ENCODE measurements at places on chromosomes 3 and 15. TPM values are rescaled to one million over a fixed set of nuclear protein-coding genes. Genes with fewer than 3 reads are reported as not detected.
A peak's percentile ranks its signal among the peaks of the same experiment; 100 is the strongest.

INSYN1 gene
- 2.8 TPM for total RNA-seq

- DNase-seq = no peak
- H3K4me1 ChIP-seq = no peaks in the 10 kb centered on the region
- H3K27me3 ChIP-seq = no peaks in the 10 kb centered on the region
Observed at GRCh38 chr3:178947738-178948137, 123.9 kb downstream of the ZMAT3 start.

GRCh38 chr3:12470111-12470510 is 14.2 kb upstream of the TSEN2 start:
- H3K4me3 ChIP-seq = no peak overlapping the region
- no peaks in the 10 kb centered on the region for H3K27me3 ChIP-seq
- no peaks in the 10 kb centered on the region for H3K36me3 ChIP-seq

GRCh38 chr3:33879540-33879939 is 81.1 kb downstream of the PDCD6IP start:
- H3K27ac ChIP-seq = no peak overlapping the region
- H3K36me3 ChIP-seq = no peaks in the 10 kb centered on the region
- peaks cover 4% of the 10 kb centered on the region for H3K4me1 ChIP-seq
- no peak overlapping the region for H3K4me3 ChIP-seq

DNA sequence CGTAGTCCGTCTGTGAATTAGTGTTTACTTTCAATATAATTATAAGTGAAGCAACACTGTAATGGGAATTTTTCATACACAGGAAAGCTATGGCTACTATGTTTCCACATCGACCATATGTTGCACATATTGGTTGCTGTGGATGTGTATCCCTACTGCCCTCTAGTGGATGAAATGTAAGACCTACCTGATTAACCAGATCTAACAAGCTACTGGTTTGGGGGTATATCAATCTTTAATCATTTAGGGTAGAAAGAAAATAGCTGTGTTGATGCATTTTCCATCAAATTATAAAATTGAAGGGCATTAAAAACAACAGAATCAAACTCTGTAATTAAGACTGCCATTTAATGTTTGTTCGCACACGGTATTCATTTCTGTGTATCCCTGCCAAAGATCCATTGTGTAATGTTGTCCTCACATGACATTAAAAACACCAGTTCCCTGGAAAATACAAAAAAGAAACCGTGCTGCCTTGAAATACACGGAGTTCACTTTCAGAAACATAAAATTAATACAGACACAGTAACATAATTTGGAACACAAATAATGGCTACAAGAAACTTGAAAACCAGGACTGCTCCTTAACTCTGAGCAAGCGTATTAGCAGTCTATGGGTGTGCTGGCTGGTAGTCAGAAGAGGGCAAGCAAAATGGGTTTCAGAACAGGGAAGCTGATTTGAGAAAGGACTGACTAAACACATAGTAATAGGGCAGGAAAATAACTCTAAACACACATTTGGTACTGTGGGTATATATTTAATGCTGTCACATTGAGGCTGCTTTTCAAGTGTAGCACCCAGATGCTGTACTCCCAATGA is 125.1 kb downstream of the TIGIT start:
- peak overlapping the region; percentile 3 for H3K27ac ChIP-seq
- peaks cover 8% of the 10 kb centered on the region for H3K4me1 ChIP-seq
- peak; percentile 89 for DNase-seq
- H3K36me3 ChIP-seq = no peaks in the 10 kb centered on the region
- H3K27me3 ChIP-seq = no peaks in the 10 kb centered on the region
- H3K4me3 ChIP-seq = no peak overlapping the region

DNA sequence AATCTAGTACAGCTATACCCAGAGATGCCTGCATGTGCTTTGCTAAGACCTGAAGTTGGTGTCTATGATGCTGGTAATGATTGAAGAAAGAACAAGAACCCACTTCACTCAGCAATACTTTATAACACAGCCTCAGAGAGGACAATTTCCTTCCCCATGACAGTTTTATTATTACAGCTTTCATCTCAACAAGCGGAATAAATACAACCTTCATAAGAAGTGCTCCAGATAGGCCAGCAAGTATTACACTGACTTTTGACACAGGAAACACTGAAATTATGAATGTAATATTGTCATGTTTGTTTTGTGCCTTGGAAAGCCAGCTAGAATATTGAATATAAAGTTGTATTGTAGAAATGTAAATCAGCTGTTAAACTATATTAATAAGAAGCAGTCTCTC is 557.4 kb upstream of the ARPP21 start:
- H3K4me1 ChIP-seq = no peaks in the 10 kb centered on the region
- no peak overlapping the region for H3K4me3 ChIP-seq
- H3K36me3 ChIP-seq = no peaks in the 10 kb centered on the region
- no peak overlapping the region for H3K27ac ChIP-seq

GRCh38 chr3:174122411-174122810 is 724.9 kb downstream of the NLGN1 start:
- H3K27ac ChIP-seq = no peak overlapping the region
- no peak overlapping the region for H3K4me3 ChIP-seq
- no peaks in the 10 kb centered on the region for H3K36me3 ChIP-seq
- H3K4me1 ChIP-seq = no peaks in the 10 kb centered on the region
- H3K27me3 ChIP-seq = no peaks in the 10 kb centered on the region

- H3K4me3 ChIP-seq = no peak overlapping the region
- H3K27ac ChIP-seq = no peak overlapping the region
- H3K4me1 ChIP-seq = no peaks in the 10 kb centered on the region
- no peaks in the 10 kb centered on the region for H3K36me3 ChIP-seq
- no peaks in the 10 kb centered on the region for H3K27me3 ChIP-seq
Observed at GRCh38 chr3:69524816-69525215, 138.9 kb upstream of the FRMD4B start.

DNA sequence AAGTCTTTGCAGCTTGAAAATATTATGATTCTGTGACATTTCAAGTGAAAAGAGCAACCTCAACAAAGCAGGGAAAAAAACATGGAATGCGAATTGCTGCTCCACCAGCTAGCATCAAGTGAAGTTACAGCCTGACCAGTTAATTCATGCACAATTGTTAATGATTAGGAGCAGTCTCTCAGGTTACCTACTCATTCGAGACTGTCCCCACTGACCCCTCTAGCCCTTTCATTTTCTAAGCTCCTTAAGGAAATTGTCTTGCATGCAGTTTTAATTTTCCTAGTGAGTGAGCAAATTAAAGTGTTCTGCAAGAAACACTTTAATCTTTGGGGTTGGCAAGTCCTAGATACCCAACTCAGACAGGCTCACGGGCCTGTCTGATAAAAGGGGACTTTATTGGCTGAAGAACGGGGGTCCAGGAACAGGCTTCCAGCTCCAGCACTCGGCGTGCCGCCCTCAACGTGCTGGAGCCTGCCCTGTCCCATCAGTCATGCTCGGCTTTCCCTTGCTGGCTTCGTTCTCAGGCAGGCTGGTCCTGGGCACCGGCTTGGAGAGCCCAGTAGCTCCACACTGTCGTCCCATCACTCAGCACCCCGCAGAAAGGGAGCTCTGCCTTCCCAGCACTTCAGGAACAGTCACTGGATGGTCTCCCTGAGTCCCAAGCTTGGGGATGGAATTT is 18.3 kb downstream of the PODXL2 start:
- no peak for DNase-seq
- no peaks in the 10 kb centered on the region for H3K36me3 ChIP-seq
- no peak overlapping the region for H3K4me3 ChIP-seq

Measured in left lung (tissue), 14 donors.